ENCODE measurements at places on chromosomes 3 and 15.

DNA sequence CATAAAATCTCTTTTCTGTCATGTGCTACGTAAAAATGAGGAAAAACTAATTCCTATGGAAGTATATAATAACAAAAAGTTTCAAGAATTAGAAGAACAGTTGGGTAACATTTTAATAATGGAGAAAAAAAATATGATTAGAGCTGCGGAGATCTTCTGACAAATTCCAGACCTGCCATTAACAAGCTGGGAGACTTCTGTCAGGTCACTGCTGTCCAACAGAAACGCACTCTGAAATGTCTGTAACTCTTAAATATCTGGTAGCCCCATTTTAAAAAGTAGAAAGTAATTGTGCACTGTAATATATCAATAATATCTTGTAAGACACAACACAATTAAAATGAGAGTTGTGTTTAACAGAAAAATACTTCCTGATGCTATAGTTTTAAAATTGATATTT is 15.7 kb downstream of the GOLIM4 start:
- DNase-seq = no peak

DNA sequence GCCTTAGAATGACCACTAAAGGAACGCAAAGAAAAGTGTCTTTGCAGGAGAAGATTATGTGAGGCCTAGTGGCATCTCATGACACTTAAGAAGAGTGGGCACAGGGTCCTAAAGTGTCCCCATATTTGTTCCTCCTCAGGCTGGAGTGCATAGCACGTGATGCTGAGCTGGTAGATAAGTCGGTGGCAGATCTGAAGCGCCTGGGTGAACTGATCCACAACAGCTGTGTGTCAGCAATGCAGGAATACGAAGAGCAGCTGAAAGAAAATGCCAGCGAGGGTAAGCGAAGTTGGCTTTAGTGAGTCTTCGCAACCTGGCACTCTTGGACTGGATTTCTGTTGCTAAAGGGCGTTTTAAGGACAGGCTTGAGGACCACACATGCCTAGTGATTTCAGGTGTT is 92.6 kb downstream of the CHD2 start:
- no peak for DNase-seq

- no peak for DNase-seq
These were observed 57.6 kb downstream of the HEG1 start for GRCh38 chr3:124998247-124998630.

GRCh38 chr3:49614936-49615335 is 59.2 kb upstream of the APEH start:
- DNase-seq = no peak

DNA sequence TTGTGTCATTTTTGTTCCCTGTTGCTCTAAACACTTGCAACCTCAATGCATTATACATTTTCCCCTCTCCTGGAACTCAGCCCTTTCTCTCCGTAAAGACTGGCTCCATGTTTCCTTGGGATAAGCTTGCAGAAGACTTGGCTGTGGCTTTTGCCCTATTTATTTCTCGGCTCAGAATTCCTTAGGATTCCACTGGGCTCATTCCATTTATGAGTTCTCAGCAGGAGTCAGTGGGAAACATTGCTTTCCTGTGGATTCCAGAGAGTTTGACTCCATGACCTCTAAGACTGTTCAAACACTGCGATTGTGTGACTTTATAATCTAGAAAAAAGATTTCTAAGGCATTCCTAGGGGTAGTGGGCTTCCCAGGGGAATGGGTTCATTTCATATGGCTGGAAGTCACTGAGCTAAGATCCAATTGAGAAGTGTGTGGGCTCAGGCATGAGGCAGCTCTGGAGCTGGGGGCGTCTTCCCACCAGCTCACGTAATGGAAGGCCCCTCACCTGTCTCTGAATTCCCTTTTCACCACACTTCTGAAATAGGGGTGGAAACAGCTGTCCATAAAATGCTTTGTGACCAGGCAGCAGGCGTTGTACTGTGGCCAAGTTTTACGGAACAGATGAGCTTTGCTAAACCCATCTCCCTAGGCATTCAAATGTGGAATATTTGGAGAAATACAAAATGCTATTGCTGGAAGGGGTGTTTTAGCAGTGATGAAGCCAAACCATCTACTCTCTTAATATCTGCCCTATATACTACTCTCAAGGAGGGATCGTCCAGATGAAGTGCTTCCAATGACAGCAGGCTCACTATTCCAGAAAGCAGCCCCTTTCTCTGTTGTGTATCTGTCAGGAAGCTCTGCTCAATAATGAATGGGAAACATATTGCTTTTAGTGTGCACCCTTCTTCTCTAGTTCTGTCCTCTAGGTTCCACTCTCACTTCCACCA is 91.8 kb upstream of the BCL6 start:
- no peak for DNase-seq

DNA sequence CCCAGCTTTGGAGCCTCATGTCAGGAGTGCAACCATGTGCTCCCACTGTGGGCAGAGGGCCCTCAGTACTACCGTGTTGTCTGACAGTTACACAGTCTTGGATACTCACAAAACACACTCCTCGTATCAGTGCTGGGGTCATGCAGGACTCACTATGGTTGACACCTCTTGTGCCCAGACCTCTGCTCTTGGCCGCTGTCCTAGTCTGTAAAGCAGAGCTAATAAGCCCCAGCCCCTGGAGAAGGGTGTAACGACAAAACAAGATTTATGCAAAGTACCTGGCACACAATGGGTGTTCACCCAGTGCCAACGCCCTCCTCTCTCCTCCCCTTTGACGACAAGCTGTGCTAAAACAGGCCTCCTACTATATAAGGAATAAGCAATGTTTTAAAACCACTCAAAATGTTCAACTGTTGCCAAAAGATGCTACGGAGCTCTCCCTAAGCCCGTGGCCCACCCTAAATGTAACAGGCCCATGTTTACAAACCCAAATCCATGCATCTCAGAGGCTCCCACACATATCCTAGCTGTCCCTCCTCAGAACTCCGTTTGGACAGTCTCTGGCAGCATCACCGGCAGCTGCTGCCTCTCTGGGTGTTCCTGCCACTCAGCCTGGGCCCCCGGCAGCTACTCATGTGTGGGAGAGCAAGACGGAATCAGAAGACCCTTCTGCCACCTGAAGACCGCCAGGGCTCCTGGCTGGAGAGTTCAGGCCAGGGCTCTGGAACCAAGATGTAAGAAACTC is 65.8 kb downstream of the MRPL46 start:
- DNase-seq = no peak

DNA sequence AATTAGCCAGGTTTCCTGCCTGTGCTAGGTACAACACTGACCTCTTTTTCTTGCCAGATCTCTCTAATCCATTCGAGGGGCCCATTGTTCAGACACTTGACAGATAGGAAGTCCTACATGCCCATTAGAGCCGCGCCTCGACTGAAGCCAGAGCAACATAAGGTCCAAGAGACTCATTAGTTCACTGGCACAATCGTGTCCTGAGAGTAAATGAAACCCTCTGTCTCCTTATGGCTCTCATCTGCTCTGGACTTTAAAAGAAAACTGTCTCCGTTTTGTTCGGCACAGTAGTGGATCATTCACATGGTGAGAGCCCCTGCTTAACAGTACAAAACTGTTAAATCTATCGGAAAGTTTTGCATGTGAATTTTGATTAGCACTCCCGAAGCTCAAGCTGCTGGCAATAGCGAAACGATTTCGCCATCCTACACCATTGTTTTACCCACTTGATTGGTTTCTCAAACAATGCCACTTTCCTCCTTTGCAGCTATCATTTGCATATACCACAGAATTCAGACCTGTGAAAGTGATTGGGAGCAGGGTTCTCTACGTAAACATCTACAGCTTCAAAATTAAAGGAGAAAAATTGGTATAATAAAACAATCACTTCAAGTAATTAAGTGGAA is 19.0 kb upstream of the C15orf61 start:
- no peak for DNase-seq

DNA sequence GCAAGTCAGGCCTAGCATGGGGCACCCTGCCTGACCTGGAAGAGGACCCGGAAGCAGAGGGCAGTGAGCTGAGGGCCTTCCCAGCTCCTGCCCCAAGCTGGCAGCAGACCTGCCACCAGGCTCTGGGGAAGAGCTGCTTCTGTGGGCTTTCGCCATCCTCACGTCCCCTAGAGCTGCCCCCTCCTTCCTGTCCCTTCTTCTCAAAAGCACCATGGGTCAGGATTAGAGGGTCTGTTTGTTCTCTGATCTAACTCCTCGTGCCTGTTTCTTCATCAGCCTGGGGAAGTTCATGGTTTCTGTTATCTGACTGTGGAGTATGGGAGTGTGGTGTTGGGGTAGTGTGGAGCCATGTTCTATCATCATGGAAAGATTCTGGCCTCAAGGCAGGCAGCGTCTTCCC is 58.4 kb upstream of the POLG start:
- no peak for DNase-seq

Data from activated gamma-delta T cell treated with anti-CD3 and anti-CD28 coated beads, Interleukin-2, amount 50 U/mL, for 16 hours (primary cell).